Activated CD4-positive, alpha-beta memory T cell treated with anti-CD3 and anti-CD28 coated beads for 36 hours (primary cell): ENCODE measurements at places on chromosomes 16 and 17. TPM values are rescaled to one million over a fixed set of nuclear protein-coding genes. Genes with fewer than 3 reads are reported as not detected.
A peak's percentile ranks its signal among the peaks of the same experiment; 100 is the strongest.

The KRT27 gene
- not detected for total RNA-seq

The INTS2 gene
- total RNA-seq, result 23.0 TPM

The SYNGR3 gene
- 12.4 TPM for total RNA-seq

- DNase-seq, result no peak
- H3K4me1 ChIP-seq, result no peaks in the 10 kb centered on the region
- H3K27ac ChIP-seq, result no peak overlapping the region
These were observed 228.5 kb downstream of the FOXL1 start for GRCh38 chr16:86806838-86807351.

DNA sequence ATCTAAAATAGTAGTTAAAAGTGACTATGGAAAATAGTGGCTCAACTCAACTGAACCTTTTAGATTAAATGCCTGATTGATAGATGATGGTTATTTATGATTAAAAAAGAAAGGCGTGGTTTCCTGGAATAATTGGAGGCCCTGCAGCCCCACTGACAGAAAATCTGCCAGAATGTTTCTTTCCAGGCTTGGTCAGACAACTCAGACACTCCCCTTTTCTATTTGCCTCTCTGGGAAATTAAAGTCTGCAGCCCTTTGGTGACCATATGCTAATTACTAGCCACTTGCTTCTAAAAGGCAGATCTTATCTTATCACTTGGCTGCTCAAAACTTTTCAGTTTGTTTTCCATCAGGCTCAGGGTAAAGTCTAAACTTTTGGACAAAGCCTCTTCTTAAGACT, 506.0 kb downstream of the TMEM114 start:
- no peaks in the 10 kb centered on the region for H3K27me3 ChIP-seq
- H3K27ac ChIP-seq, result no peak overlapping the region
- DNase-seq, result no peak
- H3K36me3 ChIP-seq, result no peaks in the 10 kb centered on the region
- no peak overlapping the region for H3K4me3 ChIP-seq

- no peak overlapping the region for H3K27ac ChIP-seq
- H3K4me1 ChIP-seq, result peaks cover 5% of the 10 kb centered on the region
- no peak for DNase-seq
- no peak overlapping the region for H3K4me3 ChIP-seq
These were observed 10.5 kb downstream of the AP2B1 start for GRCh38 chr17:35597604-35598003.

GRCh38 chr16:80794071-80794470, 10.3 kb downstream of the CDYL2 start:
- no peak overlapping the region for H3K27ac ChIP-seq
- H3K4me1 ChIP-seq, result peaks cover 8% of the 10 kb centered on the region
- no peak overlapping the region for H3K4me3 ChIP-seq
- H3K27me3 ChIP-seq, result no peaks in the 10 kb centered on the region
- H3K36me3 ChIP-seq, result peaks cover 5% of the 10 kb centered on the region

GRCh38 chr17:9402590-9403199, 172.9 kb downstream of the STX8 start:
- H3K4me1 ChIP-seq, result no peaks in the 10 kb centered on the region
- H3K4me3 ChIP-seq, result no peak overlapping the region

DNA sequence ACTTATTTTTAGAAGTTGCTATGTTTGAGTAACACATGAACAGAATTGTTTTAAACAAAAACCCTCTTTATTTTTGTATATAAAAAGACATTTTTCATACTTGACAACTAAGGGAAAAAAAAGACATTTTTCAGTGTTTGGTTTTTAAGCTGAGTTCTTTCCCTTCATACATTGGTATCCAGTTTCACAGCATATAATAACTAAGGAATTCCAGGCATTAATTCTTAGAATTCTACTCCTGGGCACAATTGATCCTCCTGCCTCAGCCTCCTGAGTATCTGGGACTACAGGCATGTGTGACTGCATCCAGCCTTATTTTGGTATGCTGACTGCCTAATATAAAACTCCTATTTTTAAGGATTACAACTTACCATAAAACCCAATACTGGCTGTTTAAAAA, 8.4 kb downstream of the FBXO47 start:
- H3K27ac ChIP-seq, result no peak overlapping the region
- no peak overlapping the region for H3K4me3 ChIP-seq
- no peak for DNase-seq
- no peaks in the 10 kb centered on the region for H3K36me3 ChIP-seq

DNA sequence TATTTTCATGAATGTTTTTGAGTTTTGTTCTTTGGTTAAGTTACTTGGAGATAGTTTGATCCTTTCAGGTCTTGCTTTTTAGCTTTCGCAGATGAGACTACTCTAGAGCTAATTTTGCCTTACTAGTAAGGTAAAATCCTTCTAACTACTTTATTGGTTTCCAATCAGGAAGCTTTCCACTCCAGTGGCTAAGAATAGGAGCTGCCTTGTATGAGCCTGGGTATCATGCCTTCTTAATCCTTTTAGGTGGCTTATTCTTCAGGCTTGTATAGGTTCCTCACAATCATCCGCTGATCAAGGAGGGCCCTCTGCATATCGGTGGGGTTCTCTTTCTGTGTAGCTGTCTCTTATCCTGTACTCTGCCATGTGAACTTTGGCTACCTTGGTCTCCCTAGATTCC, 53.7 kb downstream of the MAP2K4 start:
- H3K4me1 ChIP-seq, result peaks cover 5% of the 10 kb centered on the region
- peaks cover 38% of the 10 kb centered on the region for H3K36me3 ChIP-seq
- no peak for DNase-seq

DNA sequence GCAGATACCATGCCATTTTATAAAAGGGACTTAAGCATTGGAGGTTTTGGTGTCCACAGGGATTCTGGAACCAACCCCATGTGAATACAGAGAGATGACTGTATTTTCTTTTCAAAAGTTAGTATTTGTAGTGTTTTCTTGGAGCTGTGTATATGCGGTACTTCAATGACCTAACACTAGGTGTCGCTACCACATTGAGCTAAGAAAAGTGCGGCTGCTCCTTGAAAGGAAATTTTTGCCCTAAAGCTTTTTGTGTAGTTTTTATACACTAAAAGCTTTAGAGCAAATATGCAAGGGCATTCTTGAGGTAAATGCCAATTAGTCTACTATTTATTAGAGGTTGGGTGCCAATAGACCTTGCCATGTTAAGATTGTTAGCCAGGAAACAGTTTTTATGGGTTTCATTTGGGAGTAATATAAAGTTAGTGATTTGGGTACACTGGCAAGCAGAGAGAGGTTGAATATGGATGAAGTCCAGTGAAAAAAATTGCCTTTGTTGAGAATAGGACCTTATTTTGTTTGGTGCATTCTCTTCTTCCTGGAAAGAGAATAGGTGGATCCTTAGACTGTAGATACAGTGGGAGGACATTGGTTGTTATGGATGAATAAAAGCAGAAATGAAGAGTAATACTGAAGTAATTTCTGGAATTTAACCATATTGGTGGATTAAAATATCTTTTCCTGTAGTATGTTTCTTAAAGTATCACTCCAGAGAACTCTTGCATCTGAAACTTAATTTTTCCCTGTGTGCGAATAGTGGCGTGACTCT, 43.3 kb downstream of the BCAS3 start:
- H3K27me3 ChIP-seq, result no peaks in the 10 kb centered on the region
- no peaks in the 10 kb centered on the region for H3K36me3 ChIP-seq
- no peak overlapping the region for H3K27ac ChIP-seq
- no peak overlapping the region for H3K4me3 ChIP-seq
- peak; percentile 36 for DNase-seq
- no peaks in the 10 kb centered on the region for H3K4me1 ChIP-seq

DNA sequence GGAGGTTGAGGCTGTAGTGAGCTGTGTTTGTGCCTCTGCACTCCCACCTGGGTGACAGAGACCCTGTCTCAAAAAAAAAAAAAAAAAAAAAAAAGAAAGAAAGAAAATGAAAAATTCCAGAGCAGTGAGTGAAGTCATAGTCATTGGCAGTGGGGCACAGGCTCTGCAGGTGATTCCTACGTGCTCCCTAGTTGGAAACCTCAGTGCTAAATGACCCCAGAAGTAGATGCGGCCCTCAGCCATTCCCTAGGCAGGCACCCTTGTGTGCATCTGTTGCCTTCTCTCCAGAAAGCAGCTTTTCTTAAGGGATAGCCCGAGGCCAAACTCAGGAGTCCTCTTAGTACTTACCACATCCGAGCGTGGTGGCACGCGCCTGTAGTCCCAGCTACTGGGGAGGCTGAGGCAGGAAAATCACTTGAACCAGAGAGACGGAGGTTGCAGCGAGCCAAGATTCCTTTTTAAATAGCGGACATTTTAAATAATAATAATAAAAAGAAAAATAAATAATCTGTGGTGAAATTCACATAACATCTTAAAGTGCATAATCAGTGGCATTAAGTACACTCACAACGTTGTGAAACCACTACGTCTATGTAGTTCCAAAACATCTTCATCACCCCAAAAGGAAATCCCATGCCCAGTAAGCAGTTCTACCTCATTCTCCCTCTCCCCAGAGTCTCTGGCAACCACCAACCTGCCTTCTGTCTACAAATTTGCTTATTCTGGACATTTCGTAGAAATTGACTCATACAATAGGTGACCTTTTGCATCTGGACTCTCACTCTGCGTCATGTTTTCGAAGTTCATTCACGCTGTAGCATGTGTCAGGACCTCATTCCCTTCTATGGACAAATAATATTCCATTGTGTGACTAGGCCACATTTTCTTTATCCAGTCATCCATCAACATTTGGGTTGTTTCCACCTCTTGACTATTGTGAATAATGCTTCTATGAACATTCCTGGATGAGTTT, 12.5 kb upstream of the SPHK1 start:
- no peak for DNase-seq
- H3K27ac ChIP-seq, result no peak overlapping the region
- H3K36me3 ChIP-seq, result no peaks in the 10 kb centered on the region
- no peak overlapping the region for H3K4me3 ChIP-seq

DNA sequence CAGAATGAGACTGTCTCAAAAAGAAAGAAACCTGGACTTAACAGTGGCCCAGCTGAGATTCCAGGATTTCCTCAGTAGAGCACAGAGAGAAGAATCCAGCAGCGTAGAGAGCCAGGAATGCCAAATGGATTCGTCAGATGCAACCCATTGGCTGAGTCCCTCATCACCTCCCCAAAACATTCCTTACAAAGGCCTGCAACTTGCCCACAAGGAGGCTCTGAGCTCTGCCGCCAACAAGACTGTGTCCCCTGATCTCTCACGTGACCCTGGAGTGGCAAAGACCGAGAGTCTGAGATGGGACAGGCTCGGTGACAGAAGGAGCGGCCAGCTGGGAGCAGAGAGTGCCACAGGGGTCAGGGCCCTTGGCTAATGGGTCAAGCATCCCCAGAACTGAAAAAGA, 6.9 kb upstream of the CHMP6 start:
- peaks cover 4% of the 10 kb centered on the region for H3K27me3 ChIP-seq
- no peak overlapping the region for H3K27ac ChIP-seq
- no peaks in the 10 kb centered on the region for H3K36me3 ChIP-seq
- peaks cover 17% of the 10 kb centered on the region for H3K4me1 ChIP-seq
- no peak overlapping the region for H3K4me3 ChIP-seq
- DNase-seq, result no peak

- H3K4me3 ChIP-seq, result no peak overlapping the region
- no peaks in the 10 kb centered on the region for H3K36me3 ChIP-seq
- no peak for DNase-seq
- H3K4me1 ChIP-seq, result peaks cover 2% of the 10 kb centered on the region
These were observed 263.9 kb downstream of the MAF start for GRCh38 chr16:79336437-79337229.

DNA sequence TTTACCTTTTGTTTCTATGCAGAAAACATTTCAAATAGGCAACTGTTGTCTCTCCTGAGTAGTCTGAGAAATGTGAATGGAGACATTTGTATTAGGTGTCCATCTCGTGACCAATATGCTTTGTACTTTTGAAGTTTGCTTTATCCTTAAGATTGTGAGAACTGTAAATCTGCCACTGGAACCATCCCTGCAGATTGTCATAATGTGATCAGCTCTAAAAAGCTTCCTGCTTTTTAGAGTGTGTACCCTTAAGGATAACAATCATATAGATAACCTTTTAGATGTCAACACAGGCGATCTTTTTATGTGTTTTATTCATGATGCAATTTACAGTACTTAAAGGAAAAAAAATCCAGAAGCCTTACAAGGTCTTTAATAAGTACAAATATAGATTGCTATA, 63.5 kb downstream of the PRKCA start:
- H3K4me1 ChIP-seq, result peaks cover 82% of the 10 kb centered on the region
- H3K4me3 ChIP-seq, result no peak overlapping the region
- no peak for DNase-seq
- no peak overlapping the region for H3K27ac ChIP-seq
- peaks cover 6% of the 10 kb centered on the region for H3K36me3 ChIP-seq
- no peaks in the 10 kb centered on the region for H3K27me3 ChIP-seq

DNA sequence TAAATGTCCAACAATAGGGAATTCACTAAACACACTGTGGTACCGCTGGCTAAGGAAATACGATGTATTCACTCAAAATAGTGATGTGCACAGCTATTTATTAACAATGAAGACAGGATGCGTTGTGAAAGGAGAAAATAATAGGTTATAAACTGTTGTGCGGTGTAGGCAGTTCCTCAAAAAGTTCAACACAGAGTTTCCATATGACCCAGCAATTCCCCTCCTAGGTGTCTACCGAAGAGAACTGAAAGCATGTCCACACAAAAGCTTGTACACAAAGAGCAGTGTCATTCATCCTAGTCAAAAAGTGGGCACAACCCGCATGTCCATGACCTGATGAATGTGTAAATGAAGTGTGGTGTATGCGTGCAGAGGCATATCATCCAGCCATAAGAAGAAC, 1.2 kb upstream of the CES1 start:
- H3K4me1 ChIP-seq, result no peaks in the 10 kb centered on the region
- H3K27me3 ChIP-seq, result peaks cover 6% of the 10 kb centered on the region
- no peak overlapping the region for H3K27ac ChIP-seq
- DNase-seq, result no peak

- no peak overlapping the region for H3K4me3 ChIP-seq
- H3K4me1 ChIP-seq, result peaks cover 7% of the 10 kb centered on the region
- DNase-seq, result peak; percentile 53
- peaks cover 2% of the 10 kb centered on the region for H3K36me3 ChIP-seq
These were observed 12.9 kb upstream of the ELAC2 start for GRCh38 chr17:13030459-13031300.

DNA sequence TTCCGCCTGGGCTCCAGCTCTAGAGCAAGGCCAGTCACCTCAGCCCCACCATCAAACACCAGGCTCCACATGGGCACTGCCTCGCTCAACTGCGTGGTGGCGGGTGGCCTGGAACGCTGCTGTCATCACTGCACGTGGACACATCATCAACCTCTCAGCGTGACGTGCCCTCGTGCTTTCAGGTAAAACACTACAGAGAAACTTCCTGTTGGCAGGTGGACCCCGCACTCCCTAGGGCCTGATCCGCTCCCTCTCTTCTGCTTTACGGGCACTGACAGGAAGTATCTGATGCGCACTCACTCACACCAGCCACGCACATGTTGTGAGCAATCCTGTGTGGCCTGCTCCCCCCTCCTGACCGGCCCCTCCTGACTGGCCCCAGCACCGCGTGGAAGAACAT, 87.4 kb downstream of the ANKRD11 start:
- H3K4me3 ChIP-seq, result no peak overlapping the region
- H3K4me1 ChIP-seq, result peaks cover 71% of the 10 kb centered on the region
- H3K36me3 ChIP-seq, result peaks cover 3% of the 10 kb centered on the region
